ENCODE measurements at places on chromosomes 16 and 17.

GRCh38 chr16:28984619-28985135 is at the start of gene LAT:
Gene LAT (plus strand): TSS chr16:28985052. CDS start chr16:28985418, 366 bp downstream.
- no peak for DNase-seq

DNA sequence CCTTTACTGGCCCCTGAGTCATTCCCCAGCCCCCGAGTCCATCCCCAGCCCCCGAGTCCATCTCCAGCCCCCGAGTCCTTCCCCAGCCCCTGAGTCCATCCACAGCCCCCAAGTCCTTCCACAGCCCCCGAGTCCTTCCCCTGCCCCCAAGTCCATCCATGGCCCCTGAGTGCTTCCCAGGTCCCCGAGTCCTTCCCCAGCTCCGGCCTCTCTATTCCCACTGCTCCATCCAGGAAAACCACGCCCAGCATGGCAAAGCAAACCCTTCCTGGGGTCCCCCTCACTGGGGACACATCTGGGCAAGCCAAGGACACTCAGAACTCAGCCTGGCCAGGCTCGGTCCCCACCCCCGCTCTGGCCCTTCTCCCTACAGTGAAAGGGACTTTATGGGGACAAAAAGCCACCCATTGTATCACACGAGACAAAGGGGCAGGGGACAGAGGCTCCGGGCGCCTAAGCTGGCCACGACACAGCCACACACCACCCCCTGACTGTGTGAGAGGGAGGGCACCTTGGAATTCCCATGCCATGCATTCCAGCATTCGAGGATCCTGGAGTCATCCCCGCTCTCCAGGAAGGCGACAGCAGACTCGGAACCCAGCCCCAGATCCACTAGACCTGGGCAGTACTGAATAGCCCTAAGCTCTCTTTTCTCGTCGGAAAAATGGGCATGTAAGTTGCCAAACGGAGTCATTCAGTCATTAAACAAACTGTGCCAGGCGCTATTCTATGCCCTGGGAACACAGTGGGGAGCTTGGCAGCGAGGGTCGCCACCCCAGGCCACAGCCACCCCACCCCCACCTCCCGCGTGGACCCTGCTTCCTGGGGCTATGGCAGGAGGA is 14.0 kb downstream of the PLLP start:
- no peak for DNase-seq

- DNase-seq: no peak
Observed at GRCh38 chr17:6157716-6158115, 87.5 kb downstream of the WSCD1 start.

DNA sequence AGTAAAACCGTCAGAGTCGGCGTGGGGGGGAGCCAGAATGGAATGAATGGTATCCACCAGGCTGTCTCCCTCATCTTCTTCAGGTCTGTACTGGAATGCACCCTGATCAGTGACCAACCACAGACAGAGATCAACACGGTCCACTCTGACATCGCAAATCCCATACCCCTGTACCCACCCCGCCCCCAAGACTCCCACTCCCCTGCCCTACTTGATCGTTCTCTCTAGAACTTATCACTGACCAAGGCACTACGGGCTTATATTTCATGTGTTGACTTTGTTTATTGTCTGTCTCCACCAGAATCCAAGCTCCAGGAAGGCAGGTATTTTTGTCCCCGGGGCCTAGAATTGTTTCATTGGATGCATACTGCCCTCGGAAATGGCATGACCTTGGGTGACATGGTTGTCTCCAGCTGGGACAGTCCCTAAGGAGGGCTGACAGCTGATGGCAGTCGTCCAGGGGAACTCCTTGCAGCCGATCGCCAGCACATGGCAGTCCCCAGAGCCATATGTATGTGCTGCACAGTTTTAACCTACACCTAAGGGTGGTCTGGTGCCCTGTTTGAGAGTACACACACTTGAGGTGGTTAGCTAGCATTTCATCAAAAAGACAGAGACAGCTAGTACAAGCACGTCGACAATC is 526 bp upstream of the MFSD6L start:
- no peak for DNase-seq

GRCh38 chr17:49603720-49604119 is 28.0 kb downstream of the NXPH3 start:
- no peak for DNase-seq

GRCh38 chr17:72361892-72362291 is 241.1 kb downstream of the SOX9 start:
- no peak for DNase-seq

- DNase-seq: peak; percentile 78
Observed at GRCh38 chr16:20910781-20911321, 10.3 kb downstream of the LYRM1 start.

- no peak for DNase-seq
Observed at GRCh38 chr17:77476006-77476405, 335.2 kb downstream of the SEC14L1 start.

DNA sequence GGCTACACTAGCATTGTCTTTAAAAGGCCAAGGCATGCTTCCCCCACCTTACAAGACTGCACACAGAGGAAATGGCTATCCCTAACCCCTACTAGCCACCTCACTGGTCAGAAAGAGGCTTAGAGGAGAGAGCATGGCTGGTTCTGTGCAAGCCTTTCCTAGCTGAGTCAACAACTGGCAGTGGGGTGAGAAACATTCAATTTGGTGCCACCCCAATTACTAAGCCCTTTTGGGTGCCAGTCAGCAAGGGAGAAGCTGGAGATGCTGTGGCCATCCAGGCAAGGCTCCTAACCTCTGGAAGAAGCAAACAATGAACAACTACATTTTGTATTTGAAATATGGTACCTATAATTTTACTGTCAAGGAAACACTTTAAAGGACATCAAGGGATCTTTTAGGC is 4.7 kb upstream of the KAT7 start:
- no peak for DNase-seq

GRCh38 chr16:67349172-67349571 is 22.6 kb downstream of the LRRC36 start:
- no peak for DNase-seq

GRCh38 chr17:8222380-8222629 is 11.9 kb upstream of the AURKB start:
- no peak for DNase-seq

- DNase-seq: no peak
Observed at GRCh38 chr17:40355123-40355803, 9.3 kb downstream of the GJD3 start.

- DNase-seq: no peak
Observed at GRCh38 chr17:51371732-51372151, 111.4 kb downstream of the UTP18 start.

DNA sequence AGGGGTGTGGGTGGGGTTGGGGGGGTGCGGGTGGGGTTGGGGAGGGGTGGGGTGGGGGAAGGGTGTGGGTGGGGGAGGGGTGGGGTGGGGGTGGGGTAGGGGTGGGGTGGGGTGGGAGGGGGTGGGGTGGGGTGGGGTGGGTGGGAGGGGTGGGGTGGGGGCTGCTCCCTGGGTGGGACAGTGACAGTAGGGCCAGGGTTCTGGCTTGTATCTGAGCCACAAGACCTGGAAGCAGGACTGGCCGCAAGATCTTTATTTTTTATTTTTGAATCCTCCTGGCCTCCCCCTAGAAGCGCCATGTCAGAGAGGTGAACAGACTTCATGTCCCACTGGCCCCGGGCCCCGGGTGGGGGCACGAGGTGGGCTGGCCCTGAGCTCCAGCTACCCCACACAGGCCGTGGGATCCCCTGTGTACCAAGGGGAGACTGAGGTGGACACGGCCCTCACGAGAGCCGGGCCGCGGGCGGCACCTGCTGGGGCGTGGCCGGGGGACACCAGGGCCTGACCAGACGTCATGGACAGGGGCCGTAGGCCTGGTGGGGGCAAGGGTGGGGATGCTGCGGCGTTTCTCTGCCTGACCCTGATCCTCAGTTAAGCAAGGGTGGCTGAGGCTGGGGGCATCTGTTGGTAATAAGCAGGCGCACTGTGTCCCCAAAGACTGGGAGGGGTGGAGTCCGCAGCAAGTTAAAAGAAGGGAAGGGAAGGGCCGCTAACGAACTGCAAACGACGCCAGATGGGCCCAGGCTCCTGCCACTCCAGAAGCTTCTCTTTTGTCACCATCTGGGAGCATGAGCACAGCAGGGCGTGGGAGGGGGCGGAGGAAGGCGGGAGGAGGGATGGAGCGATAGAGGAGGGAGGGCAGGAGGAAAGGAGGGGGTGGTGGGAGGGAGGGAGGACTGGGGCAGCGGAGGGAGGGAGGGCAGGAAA is 22.3 kb upstream of the PABPN1L start:
- DNase-seq: no peak

All from AG04449 (cell line).